LHCN-M2 (cell line): ENCODE measurements at places on chromosomes 1 and 21.
A peak's percentile ranks its signal among the peaks of the same experiment; 100 is the strongest.

GRCh38 chr1:111592389-111593361, 26.9 kb upstream of the RAP1A start:
- DNase-seq: peak; percentile 76

- DNase-seq: no peak
Observed at GRCh38 chr1:233359431-233359830, 31.9 kb downstream of the MAP3K21 start.

- DNase-seq: no peak
Observed at GRCh38 chr1:163263818-163264655, 57.7 kb upstream of the NUF2 start.

- peak; percentile 41 for DNase-seq
Observed at GRCh38 chr1:185917646-185918045, 183.5 kb downstream of the HMCN1 start.

DNA sequence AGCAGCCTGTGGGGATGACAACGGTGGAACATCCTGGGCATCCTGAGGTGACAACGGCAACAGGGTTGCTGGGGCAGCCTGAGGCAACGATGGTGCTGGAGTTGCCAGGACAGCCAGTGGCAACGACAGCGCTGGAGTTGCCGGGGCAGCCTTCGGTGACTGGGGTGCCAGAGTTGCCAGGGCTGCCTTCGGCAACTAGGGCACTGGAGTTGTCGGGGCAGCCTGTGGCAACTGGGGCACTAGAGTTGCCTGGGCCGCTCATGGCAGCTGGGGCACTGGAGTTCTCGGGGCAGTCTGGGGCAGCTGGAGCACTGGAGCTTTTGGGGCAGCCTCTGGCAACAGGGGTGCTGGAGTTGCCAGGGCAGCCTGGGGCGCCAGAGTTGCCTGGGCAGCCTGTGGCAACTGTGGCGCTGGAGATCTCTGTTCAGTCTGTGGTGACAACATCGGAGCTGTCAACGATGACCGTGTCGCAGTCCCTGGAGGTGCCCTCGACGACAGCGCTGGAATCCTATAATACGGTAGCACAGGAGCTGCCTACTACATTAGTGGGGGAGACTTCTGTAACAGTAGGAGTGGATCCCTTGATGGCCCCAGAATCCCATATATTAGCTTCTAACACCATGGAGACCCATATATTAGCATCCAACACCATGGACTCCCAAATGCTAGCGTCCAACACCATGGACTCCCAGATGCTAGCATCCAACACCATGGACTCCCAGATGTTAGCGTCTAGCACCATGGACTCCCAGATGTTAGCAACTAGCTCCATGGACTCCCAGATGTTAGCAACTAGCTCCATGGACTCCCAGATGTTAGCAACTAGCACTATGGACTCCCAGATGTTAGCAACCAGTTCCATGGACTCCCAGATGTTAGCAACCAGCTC, 8.2 kb downstream of the SON start:
- DNase-seq: no peak

- no peak for DNase-seq
Observed at GRCh38 chr1:232163533-232163932, 466.4 kb downstream of the SIPA1L2 start.

- peak; percentile 48 for DNase-seq
Observed at GRCh38 chr1:180366371-180367068, 135.9 kb downstream of the ACBD6 start.

DNA sequence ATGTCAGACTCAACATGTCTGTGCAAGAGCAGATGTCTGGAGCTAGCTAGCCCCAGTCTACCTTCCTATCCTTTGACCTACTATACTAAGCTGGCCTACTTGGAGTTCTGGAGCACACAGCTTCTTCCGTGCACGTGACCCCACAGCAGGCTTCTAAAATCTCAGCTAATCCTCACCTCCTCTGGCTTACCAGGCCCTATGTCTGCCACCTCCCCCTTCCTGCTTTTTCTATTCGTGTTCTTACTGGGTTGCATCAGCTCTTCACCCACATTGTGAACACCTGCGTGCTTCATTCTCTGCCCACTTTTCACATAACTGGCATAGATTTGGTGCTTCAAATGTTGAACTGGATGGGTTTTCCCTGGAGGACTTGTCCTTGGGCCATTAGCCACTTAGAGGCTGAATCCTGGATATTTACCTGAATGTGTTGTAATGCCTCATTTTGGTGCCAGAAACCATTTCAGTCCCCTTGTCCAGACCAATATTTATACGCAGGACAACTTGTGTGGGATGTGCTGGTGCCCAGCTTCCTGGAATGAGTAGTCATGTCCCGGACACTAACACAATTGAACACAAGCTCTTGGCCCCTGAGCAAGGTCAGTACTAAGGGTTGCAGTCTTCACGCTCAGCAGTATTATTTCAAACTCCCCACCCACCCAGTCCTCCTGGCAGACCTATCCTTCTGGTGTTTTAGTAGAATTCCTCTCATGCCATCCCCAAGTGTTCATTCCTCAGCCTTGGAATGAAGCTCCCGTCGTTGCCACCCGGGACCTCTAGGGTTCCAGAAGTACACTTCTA, 24.0 kb downstream of the TENT5C start:
- no peak for DNase-seq

- no peak for DNase-seq
Observed at GRCh38 chr21:46157396-46157986, 2.1 kb upstream of the FTCD start.

- DNase-seq: no peak
Observed at GRCh38 chr1:206049293-206049692, 3.7 kb upstream of the RHEX start.

DNA sequence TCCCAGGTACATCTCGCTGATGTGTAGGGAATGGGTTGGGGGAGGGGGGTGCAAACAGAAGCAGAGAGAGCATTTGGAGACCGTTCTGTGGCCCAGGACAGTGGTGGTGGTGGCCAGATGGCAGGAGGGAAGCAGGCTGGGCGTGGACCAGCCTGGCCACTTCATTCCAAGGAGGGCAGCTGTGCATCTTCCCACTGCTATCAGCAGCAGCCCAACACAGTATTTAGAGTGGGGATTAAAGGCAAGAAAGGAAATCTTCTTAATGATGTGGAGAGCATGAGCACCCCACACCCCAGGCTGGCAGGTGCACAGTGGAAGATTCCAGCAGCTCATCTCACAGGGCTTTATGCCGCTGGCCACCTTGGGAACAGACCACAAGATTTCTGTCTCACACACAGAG, 198.7 kb downstream of the NPHP4 start:
- DNase-seq: no peak

DNA sequence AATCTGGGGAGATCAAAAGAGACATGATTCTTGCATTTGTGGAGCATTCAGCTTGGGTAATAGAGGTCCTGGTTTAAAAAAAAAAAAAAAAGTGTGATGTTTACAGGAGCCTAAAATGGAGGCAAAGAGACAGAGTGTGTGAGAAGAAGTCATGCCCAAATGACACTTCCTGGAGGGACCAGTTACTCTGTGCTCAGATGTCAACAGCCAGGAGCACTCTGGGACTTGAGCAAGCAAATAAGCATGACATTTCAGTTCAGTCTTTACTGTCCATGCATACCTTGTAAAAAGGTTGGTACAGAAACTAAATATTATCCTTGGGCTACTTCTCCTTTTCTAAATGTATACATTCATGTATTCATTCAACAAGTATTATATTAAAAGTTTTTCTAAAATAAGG, 25.2 kb upstream of the ADGRL2 start:
- no peak for DNase-seq

- DNase-seq: no peak
Observed at GRCh38 chr1:187143783-187144182, 315.0 kb downstream of the PLA2G4A start.

- DNase-seq: peak; percentile 21
Observed at GRCh38 chr1:66613187-66613586, 79.2 kb downstream of the SGIP1 start.

DNA sequence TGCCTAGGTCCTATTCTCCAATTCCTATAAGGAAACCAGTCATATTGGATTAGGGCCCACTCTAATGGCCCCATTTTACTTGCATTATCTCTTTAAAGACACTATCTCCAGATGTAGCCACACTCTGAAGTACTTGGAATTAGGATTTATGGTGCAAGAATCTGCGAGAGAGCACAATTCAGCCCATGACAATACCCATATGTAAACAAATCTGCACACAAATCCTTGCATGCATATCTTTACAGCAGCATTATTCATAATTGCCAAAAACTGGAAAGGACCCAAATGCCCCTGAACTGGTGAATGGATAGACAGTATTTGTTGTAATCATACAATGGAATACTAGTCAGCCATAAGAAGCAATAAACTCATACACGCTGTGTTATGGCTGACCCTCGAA, 229.8 kb upstream of the ADAMTS5 start:
- no peak for DNase-seq

DNA sequence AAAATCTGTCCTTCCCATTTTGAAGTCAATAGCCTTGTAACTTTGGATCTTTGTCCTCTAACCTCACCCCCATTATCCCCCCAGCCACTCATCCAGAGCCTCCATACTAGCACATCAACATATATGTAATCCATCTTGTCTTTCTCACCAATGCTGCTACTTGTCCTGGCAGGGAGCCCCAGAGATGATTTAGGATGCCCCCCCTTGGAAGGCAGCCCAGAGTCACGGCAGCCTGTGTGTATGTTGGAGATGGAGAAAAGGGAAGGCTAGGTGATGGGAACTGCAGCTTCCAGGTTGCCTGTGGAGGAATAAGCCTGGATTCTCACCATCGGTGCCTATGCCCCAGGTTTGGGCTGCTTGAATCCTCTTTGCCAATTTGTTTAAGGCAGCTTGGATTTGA, 51.7 kb upstream of the SCMH1 start:
- no peak for DNase-seq

DNA sequence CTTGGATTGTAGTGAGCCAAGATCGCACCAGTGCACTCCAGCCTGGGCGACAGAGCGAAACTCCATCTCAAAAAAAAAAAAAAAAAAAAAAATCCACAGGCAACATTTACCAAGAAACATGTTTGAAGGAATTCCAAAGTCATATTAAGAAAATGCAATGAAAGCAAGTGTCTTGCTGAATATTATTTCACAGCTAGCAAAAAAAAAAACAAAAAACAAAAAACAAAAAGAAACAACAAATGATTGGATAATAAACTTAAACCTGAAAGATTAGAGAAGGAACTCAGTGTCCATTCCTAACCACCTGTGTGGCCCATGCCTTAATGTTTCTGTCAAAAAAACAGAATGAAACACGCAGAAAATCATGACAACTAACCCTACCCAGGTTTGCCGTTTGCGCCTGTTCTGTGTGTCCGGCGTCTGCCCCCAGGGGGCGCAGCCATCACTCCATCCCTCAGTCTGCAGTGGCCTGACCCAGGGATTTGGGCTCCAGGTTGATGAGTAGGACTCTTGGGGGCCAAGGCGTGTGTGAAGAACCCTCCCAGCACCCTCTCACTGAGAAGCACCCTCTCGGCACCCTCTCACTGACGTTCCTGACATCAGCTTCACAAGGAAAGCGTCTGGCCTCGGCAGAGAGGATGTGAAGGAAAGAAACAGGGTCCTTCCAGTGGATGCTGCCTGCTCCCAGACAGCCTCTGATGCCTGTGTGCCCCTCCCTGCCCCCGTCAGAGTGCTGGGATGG, 19.2 kb upstream of the PTTG1IP start:
- DNase-seq: peak; percentile 31

DNA sequence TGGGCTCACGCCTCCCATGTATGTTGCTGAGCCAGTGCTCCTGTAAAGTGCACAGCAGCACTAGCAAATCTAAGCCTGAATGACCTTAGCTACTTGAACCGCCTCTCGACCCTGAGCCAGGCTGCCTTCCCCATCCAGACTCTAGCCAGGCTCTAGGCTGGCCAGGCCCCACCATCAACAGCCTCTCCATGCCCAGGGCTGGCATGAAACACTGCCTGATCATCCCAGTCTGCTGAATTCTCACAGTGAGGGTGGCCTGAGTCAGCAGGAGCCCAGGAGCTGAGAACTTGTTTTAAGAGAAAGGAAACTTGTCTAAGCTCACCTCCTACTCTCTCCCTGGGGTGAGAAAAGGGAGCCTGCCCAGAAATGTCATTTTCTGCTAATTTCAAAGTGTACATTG, 733.3 kb downstream of the PTPRU start:
- DNase-seq: no peak

- no peak for DNase-seq
Observed at GRCh38 chr1:156513185-156513584, 12.6 kb upstream of the MEF2D start.

DNA sequence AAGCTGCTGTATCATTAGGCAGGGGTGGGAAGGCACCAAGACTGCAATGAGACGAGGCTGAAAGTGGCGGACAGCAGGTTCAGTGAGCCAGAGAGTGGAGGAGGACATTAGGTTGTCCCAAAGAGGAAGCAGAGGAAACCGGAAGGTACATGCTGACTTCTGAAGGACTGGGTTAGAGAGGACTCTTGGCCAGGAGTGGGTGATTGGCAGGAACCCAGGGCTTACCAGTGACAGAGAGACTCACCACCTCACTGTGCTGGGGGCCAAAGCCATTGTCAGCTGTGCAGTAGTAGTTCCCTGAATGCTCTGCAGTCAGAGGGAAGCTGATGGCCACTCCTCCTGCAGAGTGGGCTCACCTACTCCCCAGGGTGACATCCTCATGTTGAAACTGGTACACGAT, 41.9 kb upstream of the FCRL4 start:
- no peak for DNase-seq

DNA sequence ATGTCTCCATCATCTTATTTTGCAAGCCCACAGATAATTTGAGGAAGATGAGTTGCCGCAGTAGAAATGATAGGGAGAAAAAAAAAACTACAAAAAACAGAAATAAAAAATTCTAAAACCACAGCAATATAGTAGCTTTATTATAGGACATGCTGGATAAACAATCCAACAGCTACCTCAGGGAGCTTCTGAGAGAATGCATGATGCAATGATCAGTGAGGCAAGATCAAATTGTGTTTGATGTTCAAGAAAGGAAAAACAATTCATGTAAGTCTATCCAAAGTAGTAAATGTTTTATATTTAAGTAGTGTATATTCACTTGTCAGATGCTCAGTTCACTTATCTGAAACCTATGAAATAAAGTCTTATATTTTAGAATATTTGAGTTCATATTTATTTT, 6.7 kb downstream of the CR1L start:
- no peak for DNase-seq

DNA sequence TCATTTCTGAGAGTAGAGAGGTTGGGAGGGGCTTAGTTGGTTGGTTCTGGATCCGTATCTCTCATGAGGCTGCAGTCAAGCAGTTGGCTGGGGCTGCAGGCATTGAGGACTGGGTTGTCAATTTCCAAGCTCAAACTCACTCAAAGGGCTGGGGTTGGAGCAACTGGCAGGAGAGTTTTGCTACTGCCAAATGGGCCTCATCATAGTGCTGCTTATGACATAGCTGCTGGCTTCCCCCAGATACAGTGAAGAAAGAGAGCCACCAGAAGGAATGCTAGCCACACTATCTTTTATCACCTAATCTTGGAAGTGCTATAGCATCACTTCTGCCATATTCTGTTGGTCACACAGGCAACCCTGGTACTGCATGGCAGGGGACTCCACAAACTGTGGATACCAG, 363.5 kb upstream of the USP24 start:
- DNase-seq: no peak

- no peak for DNase-seq
Observed at GRCh38 chr1:45551684-45552083, 1.1 kb downstream of the AKR1A1 start.

GRCh38 chr1:88079036-88079435, 605.0 kb upstream of the PKN2 start:
- no peak for DNase-seq

GRCh38 chr1:230321741-230322420, 104.3 kb downstream of the PGBD5 start:
- DNase-seq: no peak
